ENCODE measurements at places on chromosomes 7 and 10.

DNA sequence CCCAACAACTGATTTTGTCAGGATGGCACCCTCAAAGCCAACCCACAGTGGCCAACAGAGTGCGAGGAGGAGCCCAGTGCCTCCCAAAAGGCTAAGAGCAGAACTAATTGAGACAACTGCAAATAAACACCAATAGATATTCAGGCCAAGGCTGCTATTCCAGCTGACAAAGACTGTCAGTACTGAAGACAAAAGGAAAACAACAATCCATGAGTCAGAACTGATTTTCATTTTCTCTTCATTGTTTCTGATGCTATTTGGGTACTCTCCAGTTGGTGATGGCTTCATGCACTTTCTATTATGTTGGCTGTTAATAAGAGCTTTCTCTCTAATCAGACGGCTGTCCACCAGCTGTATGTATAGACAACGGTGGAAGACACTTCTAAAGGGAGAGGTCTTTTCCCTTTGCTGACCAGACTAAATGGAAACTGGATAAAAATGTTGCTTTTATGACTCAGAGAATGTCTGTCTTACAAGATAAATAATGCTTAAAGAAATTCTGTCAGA, 515.9 kb downstream of the PARD3 start:
- no peak for DNase-seq

DNA sequence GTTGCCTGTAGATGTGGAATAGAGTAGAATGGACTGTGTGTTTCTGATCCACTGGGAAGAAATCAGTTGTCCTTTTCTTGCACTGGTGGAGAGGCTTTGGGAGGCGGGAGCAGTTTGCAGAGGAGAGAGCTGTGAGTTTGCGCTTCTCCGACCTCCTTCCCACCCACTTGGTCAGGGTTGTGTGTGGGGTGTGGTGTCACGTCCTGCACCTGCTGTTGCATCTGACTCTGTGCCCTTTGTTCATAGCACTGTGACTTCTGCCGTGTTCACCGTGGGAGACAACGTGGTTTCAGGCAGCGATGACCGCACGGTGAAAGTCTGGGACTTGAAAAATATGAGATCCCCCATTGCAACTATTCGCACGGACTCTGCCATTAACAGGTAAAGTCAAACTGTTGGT, 67.8 kb downstream of the WDR37 start:
- DNase-seq, result no peak

GRCh38 chr7:134557391-134557790, 8.5 kb downstream of the AKR1B15 start:
- no peak for DNase-seq

- no peak for DNase-seq
Measured at GRCh38 chr7:19552576-19552975, 156.3 kb downstream of the POLR1F start.

GRCh38 chr10:56466005-56466404, 104.9 kb upstream of the ZWINT start:
- DNase-seq, result no peak

- no peak for DNase-seq
Measured at GRCh38 chr7:47757921-47758411, 176.1 kb upstream of the TNS3 start.

GRCh38 chr7:140039066-140039465, 23.7 kb downstream of the PARP12 start:
- DNase-seq, result no peak

DNA sequence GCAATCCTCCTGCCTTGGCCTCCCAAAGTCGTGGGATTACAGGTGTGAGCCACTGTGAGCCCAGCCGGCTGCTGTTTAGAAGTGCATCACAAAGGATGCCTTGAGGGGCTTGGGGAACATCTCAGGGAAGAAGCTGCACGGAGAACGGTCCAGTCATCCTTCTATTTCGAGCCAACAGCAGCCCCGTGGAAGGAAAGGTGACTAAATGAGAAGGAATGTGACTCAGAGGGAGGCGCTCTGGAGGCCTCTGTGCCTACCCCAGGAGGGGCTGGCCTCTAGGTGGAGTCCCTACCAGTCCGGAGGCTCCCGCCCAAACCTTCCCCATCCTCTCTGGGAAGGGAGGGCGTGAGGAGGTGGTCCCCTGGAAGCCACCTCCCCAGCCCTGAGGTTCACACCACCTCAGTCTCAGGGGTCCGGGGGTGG, 76.2 kb downstream of the CTBP2 start:
- DNase-seq, result no peak

DNA sequence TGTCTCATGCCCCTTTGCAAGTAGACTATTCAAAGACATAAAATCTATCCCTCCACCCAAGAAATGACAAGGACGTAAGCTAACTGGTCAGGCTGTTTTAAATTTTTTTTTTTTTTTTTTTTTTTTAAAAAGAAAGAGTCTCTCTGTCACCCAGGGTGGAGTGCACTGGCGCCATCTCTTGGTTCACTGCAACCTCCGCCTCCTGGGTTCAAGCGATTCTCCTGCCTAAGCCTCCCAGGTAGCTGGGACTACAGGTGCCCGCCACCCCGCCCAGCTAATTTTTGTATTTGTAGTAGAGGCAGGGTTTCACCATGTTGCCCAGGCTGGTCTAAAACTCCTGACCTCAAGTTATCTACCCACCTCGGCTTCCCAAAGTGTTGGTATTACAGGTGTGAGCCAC, 11.2 kb downstream of the TRA2A start:
- DNase-seq, result no peak

GRCh38 chr7:143492043-143492471, 14.4 kb downstream of the TAS2R41 start:
- DNase-seq, result no peak

GRCh38 chr7:90269163-90269562, 24.2 kb downstream of the CFAP69 start:
- no peak for DNase-seq

- no peak for DNase-seq
Measured at GRCh38 chr7:12434012-12434642, 30.5 kb upstream of the VWDE start.

DNA sequence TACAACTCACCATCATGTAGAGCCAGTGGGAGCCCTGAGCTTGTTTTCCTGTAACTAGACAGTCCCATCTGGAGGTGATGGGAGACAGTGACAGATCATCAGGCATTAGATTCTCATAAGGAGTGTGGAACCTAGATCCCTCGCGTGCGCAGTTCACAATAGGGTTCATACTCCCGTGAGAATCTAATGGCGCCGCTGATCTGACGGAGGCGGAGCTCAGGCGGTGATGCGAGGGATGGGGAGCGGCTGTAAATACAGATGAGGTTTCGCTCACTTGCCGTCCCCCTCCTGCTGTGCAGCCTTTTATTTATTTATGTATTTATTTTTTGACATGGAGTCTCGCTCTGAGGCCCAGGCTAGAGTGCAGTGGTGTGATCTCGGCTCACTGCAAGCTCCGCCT, 139.3 kb downstream of the CAMK1D start:
- no peak for DNase-seq

- DNase-seq, result no peak
Measured at GRCh38 chr10:99369126-99369525, 40.0 kb downstream of the CNNM1 start.

- no peak for DNase-seq
Measured at GRCh38 chr10:11441151-11441535, 170.3 kb downstream of the USP6NL start.

GRCh38 chr7:118250860-118251494, 26.5 kb downstream of the ANKRD7 start:
- DNase-seq, result no peak

DNA sequence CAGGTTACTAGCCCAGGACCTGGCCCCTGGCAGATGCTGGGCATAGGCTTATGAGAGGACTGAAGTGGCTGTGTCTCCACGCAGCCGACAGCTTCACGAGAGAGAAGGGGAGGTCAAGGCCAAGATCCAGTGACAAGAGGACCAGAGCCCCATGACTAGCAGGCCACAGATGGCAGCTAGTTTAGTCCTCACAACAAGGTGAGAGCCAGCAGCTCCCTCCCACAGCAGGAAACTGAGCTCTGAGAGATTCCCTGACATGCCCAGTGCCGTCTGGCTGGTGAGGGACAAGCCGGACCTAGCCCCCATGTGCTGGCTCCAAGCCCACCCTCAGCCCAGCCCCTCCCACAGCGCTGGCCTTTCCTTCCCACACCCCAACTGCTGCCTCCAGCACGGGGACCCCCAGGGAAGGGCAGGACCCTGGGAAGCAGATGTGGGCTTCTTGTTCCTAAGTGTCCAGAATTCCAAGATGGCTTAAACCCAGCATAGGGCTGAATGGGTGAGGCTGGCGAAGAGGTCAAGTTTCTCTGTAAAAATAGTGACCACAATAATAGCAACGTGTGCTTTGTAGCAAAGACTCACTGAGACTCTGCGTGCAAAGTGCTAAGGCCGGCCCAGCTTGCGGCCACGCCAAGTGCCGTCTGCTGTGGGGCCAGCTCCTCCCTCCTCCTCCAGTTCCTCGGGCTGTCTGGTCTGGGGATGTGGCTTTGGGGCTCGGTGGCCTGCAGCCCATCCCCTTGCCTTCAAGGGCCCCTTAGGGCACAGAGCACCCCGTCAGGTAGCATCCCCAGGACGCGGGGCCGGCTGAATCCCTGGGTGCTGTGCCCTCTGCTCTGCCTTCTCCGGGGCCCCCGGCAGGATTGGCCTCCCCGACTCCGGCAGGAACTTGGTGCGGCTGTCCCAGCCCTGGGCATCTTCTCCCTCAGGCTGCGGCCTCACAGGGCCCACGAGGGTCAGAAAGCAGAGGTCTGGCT, 7.8 kb upstream of the FAM20C start:
- no peak for DNase-seq

- no peak for DNase-seq
Measured at GRCh38 chr10:66167816-66168215, 758.0 kb upstream of the LRRTM3 start.

DNA sequence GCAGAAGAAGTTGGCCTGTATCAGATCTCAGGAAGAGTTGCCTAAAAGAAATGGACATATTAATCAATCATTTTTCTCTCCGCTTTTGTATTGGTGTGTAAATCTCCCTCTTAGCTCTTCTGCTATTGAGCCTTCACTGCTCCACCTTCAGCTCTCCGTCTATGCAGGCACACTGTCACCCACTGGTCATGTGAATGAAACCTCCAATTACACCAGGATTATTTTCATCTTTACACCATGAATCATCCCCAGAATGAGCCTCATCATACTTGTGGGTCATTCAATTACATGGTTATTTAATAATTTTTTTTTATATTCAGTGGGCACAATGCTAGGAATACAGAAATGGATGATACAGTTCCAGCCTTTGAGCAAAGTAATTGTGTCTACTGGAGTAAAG, 92.6 kb downstream of the LRRC4 start:
- no peak for DNase-seq
